Amniotic stem cell (primary cell): ENCODE measurements at places on chromosomes 7 and 10.

GRCh38 chr10:94232711-94233383 is 129.9 kb downstream of the NOC3L start:
- DNase-seq: no peak

GRCh38 chr7:148708026-148708885 is 9.6 kb downstream of the CUL1 start:
- no peak for DNase-seq

GRCh38 chr10:48289501-48290238 is 15.2 kb upstream of the FRMPD2 start:
- no peak for DNase-seq

GRCh38 chr7:152144557-152145245 is 119.2 kb downstream of the GALNT11 start:
- no peak for DNase-seq

GRCh38 chr10:114077815-114078219 is 34.2 kb downstream of the ADRB1 start:
- DNase-seq: no peak

- DNase-seq: no peak
Measured at GRCh38 chr7:34165927-34166550, 260.7 kb downstream of the BMPER start.

DNA sequence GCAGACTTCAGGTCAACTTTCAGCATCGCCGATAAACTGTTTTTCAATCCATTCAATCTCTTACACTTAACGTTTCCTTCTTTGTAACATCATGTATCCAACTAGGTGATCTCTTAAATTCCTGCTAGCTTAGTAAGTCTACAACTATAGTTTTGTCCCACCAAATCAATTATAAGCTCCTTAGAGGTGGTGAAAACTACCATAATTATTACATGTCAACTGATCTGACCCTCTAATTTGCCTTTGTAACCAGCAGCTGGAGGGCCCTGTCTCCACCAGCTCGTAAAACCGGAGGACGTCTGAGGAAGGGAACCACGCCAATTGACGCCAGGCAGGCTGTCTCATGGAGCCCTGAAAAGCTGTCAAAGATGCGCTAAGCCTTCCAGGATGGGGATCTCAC is 113.4 kb downstream of the ABCC2 start:
- no peak for DNase-seq

- no peak for DNase-seq
Measured at GRCh38 chr7:157515342-157516041, 178.7 kb downstream of the DNAJB6 start.

DNA sequence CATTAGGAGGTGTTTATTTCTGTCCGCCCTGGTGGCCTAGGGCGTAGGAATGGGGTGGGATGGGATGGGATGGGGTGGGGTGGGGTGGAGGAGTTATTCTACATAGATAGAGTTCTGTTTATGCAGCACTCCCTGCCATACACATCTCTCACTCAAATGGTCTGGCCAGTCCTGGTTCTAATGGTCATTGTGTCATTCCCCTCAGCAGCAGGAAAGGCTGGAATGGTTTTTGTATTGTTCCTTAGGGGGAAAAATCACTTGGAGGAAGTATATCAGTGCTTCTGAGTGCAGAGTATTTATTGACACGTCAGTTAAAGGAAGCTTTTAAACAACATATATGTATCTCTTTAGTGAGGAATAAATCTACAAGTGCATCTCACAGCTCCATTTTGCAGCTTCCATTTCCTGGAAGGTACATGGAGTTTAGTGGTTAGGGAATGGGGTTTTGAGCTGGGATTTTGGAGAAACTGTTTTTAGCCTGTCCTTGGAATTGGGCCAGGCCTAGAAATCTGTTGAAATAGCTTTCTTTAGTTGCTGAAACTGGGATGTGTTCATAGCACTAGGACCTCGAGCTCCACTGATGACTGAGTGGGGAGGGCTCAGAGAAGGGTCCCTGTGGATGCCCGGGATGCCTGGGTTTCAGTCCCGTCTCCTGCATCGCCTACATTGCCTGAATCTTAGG is 8.3 kb downstream of the TSPAN14 start:
- DNase-seq: no peak

GRCh38 chr10:108327706-108328105 is 1163.2 kb upstream of the SORCS1 start:
- no peak for DNase-seq

DNA sequence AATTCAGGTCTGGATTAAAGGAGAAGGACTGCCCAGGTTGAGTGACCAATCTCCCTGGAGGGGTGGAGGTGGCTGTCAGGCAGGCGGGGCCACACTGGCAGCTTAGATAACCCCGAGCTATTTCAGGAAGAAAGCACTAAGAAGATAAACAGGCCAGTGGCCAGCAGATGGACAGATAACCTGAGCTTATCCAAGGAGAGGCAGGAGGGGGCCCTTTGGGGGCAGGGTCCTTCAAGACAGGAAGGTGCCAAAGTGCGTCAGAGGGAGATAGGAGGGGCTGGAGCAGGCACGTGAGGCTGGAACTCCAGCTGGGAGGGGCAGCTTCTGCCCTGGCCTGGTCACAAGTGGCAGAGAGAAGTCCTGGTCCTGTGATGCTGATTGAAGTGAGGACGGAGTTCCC is 29.8 kb upstream of the PODXL start:
- no peak for DNase-seq

DNA sequence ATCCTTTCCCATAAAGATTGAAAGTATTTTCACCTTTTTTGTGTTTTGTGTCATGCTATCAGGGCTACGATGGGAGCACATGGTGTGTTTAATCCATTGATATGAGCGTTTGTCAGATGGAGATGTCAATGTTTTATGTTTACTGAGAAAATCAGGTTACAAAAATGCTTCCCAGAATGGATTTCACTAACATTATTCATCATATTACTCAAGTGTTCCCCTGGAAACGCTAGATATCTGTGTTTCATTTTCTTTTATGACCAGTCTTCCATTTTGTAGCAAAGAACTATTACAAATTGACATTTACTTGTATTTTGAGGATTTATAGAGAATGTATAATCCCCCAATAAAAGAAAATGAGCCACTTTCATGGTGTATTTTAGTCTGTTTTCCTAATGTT is 293.5 kb upstream of the AKR1E2 start:
- peak; percentile 36 for DNase-seq

DNA sequence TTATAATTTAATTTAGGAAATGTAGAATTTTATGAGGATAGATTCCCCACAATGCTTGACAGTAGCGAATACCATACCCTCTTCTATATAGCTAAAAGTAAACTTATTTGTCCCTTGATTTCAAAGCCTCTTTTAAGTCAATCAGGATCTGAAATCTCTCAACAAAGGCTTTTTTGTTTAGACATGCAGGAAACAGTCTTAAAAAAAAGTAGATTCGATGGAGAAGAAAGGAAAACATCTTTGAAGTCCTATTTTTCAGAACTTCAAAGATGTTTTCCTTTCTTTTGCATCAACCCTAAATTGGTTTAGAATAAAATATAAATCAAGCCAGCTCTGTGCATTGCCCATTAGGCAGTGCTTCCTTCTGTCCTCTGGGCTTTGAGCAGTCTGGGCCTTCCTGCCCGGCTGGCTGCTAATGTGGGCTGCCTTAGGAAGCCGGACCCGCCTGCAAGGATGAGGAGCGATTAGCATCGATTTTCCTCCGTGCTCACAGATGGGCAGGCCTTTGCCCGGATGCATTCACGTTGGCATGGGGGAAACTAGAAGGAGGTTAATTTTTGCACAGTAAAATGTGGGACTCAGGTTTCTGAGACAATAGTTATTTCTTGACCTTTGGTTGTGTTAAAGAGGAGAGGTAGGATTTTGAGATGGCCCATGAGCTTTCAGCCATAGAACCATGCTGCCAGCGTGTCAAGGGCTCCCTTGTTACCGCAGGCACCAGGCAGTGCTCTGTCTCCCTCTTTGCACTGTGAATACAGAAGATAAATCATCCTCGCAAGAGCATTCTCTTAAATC is 15.5 kb downstream of the MSRB2 start:
- no peak for DNase-seq

DNA sequence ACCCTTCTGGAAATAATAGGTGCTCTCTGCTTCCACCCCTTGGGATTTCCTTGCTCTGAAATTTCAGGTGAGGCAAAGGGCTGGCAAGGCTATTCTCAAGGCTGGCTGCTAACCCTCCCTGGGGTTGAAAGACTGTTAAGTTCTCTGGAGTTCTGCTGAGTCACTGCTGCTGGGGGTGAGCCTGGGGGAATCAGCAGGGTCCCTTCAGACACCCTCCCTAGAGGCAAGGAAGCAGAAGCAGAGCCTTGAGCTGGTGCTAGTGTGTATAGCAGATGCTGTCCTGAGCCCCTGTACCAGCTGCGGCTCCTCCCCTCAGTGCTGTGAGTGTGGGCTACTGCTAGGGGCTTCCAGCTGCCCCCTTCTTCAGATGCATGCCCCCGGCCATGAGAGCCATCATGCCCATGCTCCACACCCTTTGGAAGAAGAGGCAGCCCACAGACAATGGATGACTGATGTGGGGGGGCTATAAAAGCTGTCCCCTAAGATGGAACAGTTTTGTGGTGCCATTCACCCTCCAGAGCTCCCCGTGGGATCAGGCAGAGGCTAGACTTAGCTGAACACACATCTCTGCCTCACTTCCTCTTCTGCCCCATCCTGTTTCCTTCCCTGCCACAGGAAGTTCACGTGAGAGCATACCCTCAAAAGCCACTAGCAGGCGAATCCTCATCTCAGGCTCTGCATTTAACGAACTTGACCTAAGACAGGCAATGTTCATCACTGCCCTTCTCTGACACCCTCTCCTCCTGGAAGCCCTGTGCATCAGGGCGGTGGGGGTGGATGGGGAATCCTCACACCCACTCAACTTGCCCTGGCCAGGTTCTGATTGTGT is 91.8 kb downstream of the SH3PXD2A start:
- no peak for DNase-seq

DNA sequence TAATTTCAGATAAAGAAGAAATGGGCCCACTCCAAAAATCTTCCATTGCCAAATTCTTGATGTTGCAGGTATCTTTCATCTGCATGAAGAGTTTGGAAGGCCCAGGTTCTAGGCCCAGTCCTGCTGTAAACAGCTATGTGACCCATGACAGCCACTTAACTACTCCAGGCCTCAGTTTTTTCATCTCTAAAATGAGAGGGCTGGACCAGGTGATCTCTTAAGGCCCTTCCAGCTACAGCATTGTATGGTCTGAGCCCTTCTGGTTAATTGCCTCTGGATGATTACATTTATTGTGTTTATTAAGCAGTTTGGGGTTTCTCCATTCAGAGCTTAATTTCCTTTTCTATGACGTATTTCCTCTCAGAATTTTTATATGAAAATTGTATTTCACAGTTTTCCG is 190.8 kb upstream of the KMT2E start:
- no peak for DNase-seq

DNA sequence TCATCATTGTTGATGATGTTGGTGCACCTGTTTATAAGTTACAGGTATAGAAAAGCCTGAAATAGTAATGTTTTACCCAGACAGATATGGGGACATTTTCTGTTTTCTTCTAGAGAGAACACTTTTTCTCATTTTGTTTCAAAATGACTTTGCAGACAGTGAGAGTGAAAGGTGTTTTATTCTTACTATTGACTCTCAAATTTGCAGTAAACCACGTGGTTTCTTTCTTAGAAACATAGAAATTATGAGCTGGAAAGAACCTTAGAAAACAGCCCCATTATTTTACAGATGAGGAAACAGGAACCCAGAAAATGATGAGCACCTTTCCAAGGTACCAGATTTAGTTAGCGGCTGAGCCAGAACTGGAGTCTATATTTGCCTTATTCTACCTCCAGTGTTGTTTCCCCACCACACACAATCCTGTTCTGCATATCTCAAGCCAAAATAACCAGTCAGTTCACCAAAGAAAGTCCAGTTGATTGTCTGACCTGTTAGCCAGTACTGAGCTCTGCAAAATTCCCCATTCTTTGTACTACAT is 138.9 kb upstream of the AHR start:
- DNase-seq: no peak

GRCh38 chr7:142438235-142438922 is 180.5 kb upstream of the PRSS58 start:
- DNase-seq: no peak

DNA sequence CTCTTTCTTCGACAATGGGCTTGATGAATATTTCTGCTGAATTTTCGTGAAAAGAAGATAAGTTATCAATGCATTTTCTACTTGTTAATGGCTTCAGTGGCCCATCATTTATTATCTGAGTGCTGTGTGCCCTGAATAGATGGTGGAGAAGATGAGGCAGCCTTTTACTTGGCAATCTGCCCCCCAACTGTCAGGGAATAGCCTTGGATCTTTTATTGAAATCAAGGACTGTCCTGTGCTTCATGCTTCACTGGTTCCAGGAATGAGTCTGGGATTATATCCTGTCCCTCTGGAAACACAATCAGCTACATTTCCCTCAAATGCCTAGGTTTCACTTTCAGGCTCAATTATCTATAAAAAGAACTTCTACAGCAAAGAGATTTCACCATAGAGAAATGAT is 75.9 kb upstream of the NXPH1 start:
- no peak for DNase-seq

DNA sequence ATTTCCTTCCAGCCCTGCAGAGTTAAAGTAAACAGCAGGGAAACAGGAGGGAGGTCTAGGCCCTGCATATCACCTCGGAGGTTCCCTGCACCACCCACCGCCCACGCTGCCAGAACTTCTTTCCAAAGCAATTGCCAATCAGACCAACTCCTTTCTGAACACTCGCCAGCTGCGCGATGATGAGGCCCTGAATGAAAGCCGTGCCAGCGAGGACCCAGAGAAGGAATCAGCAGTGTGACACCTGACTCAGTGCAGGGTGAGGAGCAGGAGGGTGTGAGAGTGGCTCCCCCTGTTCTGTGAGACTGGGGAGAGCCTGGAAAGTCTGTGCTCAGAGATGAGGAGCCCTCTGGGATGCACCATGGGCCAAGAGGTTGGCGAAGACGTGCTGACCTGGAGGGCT is 3.3 kb upstream of the TCERG1L start:
- DNase-seq: no peak

GRCh38 chr7:102189756-102190155 is 96.9 kb upstream of the SH2B2 start:
- DNase-seq: no peak

DNA sequence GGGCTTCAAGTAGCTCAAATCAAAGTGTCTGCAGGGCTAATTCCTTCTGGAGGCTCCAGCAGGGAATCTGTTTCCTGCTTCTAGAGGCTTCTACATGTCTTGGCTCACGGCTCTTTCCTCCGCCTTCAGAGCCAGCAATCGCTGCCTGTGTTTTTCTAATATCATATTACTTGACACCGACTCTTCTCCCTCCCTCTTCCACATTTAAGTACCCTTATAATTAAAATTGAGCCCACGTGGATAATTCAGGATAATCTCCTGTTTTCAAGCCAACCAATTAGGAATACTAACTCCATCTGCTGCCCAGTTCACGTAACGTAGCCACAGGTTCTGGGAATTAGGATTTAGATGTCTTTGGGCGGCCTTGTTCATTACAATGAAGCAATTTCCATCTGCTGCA is 372.2 kb downstream of the DPP6 start:
- DNase-seq: no peak

- DNase-seq: no peak
Measured at GRCh38 chr10:102007796-102008195, 48.2 kb downstream of the ARMH3 start.

- no peak for DNase-seq
Measured at GRCh38 chr7:33883671-33883965, 21.7 kb upstream of the BMPER start.

GRCh38 chr7:68148440-68148839 is 1151.8 kb downstream of the TYW1 start:
- no peak for DNase-seq

- no peak for DNase-seq
Measured at GRCh38 chr7:128349466-128349825, 5.7 kb upstream of the RBM28 start.

GRCh38 chr10:1631282-1631681 is 106.0 kb downstream of the ADARB2 start:
- DNase-seq: no peak
